ENCODE measurements at places on chromosomes 6 and 20.

- DNase-seq: no peak
These were observed 13.4 kb upstream of the MRGBP start for GRCh38 chr20:62782893-62783278.

DNA sequence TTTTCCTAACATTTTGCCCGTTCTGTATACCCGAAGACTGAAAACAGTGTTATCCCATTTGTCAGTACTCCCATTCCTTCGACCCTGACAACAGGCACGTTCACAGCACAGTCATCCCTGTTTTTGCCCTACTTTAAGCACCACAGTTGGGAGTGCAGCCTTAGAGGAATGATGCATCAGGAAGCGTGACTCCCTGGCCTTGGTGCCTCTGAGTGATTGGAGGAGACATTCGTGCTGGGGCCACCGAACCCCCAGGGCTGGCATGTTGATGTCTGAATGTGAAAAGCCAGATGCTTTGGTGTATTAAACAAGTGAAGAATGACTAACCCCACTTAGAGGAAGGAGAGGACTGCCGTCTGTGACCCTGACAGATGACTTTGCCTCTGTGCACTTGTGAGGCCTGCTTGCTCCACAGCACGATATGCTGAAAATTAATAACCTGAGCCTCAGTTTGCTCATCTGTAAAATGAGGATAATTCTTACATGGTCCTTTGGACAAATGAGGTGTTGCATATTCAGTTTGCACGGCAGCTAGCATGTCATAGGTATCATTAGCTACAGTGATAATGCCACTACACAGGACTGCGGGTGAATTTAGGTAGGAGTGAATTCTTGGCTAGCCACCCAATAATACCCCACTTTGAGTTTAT is 36.0 kb downstream of the STK35 start:
- DNase-seq: peak; percentile 86

DNA sequence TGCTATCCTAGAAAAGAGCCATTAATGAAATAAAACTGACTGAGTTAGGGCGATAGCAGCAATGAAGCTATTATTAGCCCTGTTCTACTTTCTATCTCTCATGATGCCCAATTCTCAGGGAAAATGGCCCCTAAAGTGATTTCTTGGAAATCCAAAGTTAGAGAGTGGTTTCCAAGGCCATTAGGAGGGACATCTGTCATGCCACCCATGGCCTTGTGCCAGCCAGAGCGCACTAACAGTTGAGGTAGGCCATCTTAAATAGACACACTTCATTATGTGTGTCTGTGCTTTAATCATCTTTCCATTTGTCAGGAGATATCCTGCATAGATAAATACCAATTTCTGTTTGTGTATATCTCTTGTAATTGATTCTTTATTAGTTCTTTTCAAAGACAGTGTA is 261.6 kb downstream of the NRN1 start:
- DNase-seq: no peak

GRCh38 chr6:91420243-91420642 is 833.4 kb upstream of the MAP3K7 start:
- DNase-seq: no peak

DNA sequence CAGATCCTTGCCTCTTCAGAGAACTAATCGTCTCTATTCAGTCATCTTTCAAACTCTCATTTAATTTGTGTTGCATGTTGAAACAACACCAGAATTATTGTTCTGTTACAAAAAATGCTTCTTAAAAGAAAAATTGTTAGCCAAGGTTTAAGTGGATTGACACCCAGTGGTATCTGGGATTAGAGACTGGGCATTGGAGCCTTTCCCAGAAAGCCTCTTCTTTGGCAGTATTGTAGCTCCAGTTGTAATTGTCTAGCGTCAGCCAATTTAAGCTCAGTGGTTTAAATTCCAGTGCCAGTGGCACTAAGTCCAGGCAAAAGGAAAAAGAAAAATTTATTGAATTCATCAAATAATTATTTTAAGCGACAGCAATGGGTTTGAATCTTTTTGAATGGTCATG is 801 bp downstream of the CCDC28A start:
- no peak for DNase-seq

DNA sequence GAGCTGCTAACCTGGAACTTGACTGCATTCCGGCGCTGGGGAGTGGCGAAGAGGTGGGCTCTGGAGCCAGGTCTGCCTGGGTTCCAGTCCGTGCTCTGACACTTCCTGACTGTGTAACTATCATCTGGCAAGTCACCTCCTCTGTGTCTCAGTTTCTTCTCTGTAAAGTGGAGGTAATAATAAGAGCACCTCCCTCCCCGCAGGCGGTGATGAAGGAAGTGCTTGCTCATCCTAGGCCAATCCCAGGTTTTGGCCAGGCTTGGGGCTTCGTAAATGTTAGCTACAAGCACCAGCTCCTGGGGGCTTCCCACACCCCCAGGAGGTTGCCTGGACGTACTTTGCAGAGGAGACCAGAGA is 32.8 kb downstream of the SNAI1 start:
- DNase-seq: no peak

- peak; percentile 92 for DNase-seq
These were observed 11.2 kb downstream of the TRIM31 start for GRCh38 chr6:30101444-30102413.

GRCh38 chr6:18171871-18172270 is 16.6 kb downstream of the KDM1B start:
- DNase-seq: no peak

DNA sequence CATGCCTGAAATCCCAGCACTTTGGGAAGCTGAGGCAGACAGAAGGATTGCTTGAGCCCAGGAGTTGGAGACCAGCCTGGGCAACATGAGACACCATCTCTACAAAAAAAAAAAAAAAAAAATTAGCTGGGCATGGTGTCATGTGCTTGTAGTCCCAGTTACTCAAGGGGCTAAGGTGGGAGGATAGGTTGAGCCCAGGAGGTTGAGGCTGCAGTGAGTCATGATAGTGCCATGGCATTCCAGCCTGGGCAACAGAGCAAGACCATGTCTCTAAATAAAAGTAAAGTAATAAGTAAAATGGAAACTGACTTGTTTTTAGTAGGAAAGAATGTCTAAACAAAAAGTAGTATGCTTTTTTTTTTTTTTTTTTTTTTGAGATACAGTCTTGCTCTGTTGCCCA is 240.7 kb downstream of the ARID1B start:
- DNase-seq: no peak

GRCh38 chr20:8901237-8902025 is 167.5 kb upstream of the PLCB4 start:
- peak; percentile 23 for DNase-seq

GRCh38 chr6:79778816-79779215 is 147.7 kb downstream of the SH3BGRL2 start:
- no peak for DNase-seq

GRCh38 chr6:19869464-19869863 is 32.3 kb downstream of the ID4 start:
- DNase-seq: no peak

- no peak for DNase-seq
These were observed 102.7 kb upstream of the INSM1 start for GRCh38 chr20:20265210-20265609.

DNA sequence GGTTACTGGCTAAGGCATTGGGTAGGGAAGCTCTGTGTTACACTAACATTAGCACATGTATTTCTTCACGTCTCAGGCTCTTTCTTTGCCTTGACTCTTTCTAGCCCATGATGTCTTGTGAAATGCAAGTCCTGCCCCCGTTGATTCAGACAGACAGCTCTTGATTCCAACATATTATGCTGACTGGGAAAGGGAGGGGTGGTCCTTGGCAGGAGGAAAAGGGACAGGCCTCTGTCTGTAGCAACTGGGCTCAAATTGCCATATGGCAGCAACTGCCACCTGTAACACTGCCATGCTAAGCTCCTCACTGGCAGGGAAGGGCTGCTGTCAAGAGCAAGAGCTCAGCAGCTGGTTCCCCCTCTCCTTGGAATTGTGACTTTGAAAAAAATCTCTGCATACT is 5.7 kb upstream of the KCNK15 start:
- DNase-seq: no peak

GRCh38 chr20:40189621-40190020 is 499.4 kb downstream of the MAFB start:
- no peak for DNase-seq

DNA sequence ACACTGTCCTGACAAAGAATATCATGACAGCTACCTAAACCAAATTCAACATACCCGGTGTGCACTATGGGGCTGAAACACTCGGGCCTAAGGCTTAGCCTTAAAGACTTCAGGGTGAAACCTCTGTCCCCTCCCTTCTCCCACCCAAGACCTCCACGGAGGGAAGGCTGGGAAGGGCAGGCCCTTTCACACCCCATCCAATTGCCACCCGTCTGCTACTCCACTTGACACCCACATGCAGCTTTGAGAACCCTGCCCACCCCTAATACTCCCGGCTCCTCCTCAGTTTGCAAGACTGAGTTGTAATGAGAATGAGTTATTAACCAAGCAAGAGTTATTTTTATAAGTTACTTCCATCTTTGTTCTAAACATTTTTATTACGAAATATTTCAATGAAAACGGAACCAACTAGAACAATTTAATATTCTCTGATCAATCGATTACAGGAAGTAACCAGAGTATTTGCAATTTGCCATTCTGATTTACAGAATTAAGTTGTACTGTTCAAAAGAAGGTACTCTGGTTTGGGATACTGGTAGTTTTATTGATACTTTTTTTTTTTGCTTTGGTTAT is 3.7 kb downstream of the TAF4 start:
- DNase-seq: no peak

GRCh38 chr6:112173221-112173804 is 81.1 kb downstream of the LAMA4 start:
- DNase-seq: no peak

DNA sequence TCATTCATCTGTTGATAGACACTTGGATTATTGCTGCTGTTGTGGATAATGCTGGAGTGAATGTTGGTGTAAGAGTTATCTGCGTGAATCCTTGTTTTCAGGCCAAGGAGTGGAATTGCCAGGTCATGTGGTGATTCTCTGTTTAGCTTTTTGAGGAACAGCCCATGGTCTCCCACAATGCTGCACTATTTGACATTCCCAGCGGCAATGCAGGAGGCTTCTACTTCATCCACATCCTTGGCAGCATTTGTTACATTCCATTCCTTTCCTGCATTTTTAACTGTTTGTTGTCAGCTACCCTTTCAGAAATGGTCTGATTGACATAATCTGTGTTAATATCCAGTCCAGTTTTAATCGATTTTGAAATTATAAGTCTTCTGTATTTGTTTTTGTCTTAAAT is 51.7 kb upstream of the CLDN20 start:
- DNase-seq: no peak

DNA sequence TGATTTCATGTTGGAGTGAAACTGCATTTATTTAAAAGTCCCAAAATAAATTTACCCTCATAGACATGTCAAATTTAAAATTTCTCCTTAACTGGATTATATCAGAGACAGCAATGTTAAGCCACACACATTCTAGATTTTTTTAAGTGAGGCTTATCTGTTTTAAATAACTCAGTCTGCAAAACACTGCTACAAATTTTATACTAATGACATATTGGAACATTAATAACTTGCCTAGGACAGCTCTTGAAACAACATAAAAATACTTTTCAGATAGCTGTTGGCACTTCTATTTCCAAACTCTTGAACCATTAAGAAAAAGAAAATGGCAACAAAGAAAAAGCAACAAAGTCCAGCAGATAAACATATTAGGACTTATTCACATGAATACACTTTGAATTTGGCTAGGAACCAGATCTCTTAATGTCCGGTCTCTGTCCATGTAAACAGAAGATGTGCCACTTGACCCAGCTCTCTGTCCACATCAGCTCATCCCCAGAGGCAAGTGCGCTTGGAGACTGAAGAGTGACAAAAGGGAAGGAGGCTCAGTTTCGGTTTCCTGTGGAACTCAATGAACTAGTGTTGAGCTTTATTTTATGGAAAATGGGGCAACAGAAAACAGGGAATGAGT is 219.3 kb upstream of the THBS2 start:
- DNase-seq: no peak

DNA sequence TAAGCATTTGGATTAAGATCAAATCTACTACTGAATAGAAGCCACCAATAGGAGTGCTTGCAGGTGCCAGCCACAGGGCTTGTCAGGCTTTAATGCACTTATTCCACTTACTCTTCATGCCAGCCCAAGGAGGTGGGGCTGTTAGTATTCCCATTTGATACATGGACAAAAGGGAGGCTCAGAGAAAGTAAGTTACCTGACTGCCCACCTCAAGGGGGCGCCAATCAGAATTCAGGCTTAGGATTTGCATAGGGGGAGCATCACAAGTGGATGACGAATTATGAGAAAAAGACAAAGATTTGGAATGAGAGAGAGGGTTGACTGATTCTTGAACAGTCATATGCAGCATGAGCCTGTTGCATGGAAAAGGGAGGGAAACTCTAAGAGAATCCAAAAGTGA is 188.4 kb upstream of the TSHZ2 start:
- no peak for DNase-seq

DNA sequence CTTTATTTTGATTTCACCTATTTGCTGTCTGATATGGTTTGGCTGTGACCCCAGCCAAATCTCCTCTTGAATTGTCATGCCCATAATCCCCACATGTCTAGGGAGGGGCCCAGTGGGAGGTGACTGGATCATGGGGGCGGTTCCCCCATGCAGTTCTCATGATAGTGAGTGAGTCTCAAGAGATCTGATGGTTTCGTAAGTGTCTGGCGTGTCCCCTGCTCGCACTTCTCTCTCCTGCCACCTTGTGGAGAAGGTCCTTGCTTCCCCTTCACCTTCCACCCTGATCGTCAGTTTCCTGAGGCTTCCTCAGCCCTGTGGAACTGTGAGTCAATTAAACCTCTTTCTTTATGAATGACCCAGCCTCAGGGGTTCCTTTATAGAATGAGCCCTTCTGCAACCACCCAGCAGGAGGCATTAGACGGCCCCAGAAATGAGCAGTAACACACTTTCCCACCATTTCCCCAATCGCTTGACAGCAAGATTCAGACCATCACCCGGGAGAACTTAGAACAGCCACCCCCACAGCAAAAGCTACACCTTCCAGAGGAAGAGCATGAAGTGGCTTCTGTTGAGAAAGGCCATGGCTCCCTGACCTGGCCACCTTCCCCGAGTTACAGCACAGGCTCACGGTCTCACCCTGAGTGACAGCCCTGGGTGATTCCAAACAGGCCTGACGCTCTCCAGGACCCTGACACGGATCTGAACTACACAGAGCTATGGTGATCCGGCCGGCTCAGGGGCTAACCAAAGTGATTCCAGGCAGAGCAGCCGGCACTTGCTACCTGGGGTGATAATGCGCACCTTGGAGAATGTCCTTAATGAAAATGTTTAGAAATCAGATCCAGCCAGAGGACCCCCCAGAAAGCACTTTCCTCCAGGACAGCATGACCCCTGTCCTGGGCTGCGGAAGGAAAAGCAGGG is 131.2 kb upstream of the CDH4 start:
- DNase-seq: peak; percentile 77

- DNase-seq: no peak
These were observed 26.1 kb downstream of the PTPN1 start for GRCh38 chr20:50536333-50536732.

GRCh38 chr6:2891768-2892170 is 11.3 kb downstream of the SERPINB9 start:
- DNase-seq: no peak

GRCh38 chr6:28969129-28969528 is 36.0 kb downstream of the ZNF311 start:
- no peak for DNase-seq

- DNase-seq: peak; percentile 96
These were observed 180.6 kb upstream of the CCN2 start for GRCh38 chr6:132131758-132132157.
